Globus pallidus (tissue), 1 donor: ENCODE measurements at places on chromosomes 5 and 9.
A peak's percentile ranks its signal among the peaks of the same experiment; 100 is the strongest.

- DNase-seq, result no peak
Measured at GRCh38 chr9:135993409-135993742, 32.2 kb upstream of the UBAC1 start.

GRCh38 chr9:89863141-89863540, 258.3 kb downstream of the GADD45G start:
- no peak for DNase-seq

DNA sequence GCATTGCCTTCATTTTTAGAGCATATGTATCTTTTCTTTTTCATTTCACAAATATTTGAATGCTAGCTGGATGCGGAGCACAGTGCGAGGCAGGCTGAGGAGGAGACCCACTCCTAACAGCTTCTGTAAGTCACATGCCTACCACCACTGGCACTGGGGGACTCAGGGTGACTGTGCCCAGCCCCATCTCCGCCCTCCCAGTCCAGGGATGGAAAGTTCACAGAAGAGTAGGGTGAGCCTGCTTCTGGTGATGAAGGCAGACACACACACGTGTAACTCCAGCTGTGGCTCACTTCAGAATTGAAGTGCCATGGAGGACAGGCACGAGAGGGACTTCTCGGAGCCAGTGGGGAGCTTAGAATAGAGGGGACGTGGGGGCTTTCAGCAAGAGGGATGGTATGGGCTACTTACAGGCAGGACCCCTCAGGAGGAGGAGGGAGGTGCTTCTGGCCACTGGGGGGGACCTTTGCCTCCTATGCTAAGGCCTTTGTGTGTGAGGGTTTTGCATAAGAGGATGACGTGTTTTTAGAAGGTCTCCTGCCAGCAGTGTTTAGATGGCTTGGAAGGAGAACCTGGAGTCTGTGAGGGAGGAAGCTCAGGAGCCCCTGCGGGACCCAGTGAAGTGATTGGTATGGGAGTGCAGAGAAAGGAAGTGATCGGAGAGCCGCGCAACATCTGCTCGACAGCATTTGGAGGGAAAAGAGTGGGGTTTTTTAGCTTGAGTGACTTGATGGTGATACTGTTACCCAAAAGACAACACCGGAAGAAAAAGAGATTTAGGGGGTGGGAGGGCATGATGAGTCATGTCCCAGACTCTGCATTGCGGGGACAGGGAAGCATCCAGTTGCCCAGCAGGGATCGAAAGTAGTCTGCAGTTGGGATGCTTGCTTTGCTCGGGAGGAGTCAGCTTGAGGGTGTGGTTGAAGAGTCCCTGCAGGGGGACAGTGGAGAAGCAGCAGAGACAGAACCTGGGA, 163.5 kb upstream of the OTULINL start:
- no peak for DNase-seq

GRCh38 chr5:135578685-135579341, at the start of gene CXCL14:
Gene CXCL14 (minus strand): TSS chr5:135578991. CDS start chr5:135578778, 213 bp downstream.
- DNase-seq, result no peak

- DNase-seq, result no peak
Measured at GRCh38 chr9:130166399-130166798, 5.8 kb upstream of the NCS1 start.

DNA sequence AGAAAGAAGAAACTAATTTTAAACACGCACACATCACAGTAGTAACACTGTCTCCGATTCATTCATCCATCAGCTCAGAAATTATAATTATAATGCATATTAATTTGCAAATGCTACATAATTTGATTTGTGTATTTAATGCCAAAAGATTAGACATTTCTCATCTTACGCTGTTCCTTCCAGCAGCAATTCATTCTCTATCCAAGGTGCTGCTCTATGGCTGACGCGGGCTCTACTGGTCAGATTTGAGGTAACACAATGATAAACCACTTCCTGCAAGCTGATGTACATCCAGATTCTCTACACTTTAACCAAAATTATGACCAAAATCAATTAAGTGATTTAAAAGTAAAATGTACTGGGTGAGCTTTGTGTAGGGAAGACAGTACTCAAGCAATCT, 77.9 kb upstream of the ICE1 start:
- no peak for DNase-seq

DNA sequence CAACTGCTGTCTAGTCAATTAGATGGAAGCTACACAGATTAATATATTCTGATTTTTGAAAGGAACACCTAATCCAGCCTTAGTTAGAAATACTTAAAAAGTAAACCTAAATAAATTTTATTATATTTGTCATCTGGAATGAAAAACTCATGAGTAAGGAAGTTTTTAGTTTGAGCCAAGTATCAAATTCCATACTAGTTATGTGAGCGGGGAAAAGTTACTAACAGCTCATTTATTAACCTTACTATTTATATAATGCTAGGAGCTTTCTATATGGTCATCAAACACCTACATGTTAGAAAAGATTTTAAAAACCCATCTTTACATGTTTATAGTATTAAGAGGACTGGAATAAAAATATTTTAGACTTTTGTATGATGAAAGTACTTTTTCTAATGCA, 41.6 kb upstream of the POU5F2 start:
- no peak for DNase-seq

DNA sequence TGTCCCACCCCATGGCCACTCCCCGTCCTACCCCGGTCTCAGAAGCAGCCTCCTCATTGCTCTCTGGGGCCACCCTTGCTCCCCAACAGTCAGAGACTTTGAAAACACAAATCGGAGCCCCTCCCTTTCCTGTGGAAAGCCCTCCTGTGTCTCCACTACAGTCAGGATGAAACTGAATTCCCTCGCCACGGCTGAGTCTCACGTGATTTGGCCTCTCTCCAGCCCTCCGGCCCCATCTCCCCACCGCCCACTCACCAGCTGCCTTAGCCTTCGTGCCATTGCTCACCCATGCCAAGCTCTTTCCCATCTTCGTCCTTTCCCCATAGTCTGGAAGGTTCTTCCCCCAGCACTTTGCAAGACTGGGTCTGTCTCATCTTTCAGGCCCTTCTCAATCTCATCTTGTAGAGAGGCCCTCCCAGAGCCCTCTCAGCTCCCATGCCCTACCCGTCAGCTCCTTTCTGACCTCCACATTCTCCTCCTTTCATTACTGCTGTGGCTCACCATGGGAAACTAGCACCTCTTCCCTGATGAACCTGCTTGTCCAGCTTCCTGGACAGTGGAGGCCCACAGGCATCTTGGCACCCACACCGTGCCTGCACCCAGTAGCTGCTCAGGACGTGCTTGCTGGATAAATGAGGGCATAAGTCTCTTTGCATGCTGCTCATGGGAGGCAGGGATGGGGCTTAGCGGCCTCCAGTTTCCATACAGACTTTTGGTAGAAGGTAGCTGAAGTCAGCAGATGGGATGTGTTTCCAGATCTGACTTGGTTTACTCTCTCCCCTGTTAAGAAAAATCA, 126.4 kb upstream of the COL5A1 start:
- no peak for DNase-seq

DNA sequence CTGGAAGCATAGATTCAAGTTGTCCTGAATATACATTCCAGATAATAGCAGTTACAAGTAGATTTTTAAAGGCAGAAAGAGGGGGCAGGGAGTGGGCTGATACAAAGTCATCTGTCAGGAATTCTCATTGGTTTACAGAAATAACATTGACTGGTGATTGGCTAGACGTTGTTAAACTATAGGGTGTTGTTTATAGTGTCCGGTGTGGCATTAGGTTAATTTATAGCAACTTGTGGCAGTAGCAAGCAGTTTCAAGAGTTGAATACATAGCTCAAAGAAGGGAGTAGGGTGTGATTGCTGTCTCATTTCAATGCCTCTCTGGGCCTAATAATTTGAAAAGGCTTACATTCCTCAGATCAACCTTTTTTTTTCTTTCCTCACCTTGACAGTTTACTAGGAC, 10.7 kb upstream of the POC5 start:
- no peak for DNase-seq

- DNase-seq, result no peak
Measured at GRCh38 chr9:71916834-71917534, 5.5 kb downstream of the C9orf85 start.

GRCh38 chr9:125593581-125594222, 113.3 kb downstream of the MAPKAP1 start:
- DNase-seq, result no peak

- no peak for DNase-seq
Measured at GRCh38 chr5:15702102-15702501, 202.1 kb downstream of the FBXL7 start.

GRCh38 chr9:79633558-79633957, 61.8 kb downstream of the TLE4 start:
- no peak for DNase-seq

- DNase-seq, result no peak
Measured at GRCh38 chr5:36610621-36611020, 4.2 kb downstream of the SLC1A3 start.

DNA sequence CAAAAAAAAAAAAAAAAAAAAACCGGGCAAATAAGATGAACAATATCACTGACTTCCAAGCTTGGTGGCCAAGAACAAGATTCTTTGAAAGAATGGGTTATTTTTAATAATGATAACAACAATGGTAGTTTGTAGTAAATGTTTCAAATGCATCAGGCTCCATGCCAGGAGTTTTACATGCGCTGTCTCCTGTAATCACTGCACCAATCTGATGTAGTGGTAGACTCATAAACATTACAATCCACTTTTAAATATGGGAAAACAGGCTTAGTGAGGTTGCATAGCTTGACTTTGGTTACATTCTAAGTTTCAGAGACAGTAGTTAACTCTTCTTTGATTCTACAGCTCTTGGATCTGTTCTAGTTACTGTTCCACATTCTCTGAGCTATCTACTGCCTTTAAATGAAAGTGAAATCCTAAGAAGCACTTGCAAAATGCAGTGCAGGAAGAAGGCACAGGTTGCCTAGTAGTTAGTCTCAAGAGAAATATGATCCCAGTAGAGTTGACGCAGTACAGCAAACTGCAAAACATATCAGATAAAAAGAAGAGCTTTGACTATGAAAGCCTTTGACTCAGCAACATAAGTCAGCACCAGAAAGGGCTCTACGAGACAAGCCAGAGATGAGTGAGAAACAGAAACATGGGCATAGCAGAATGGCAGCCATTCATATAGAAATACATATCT, 62.1 kb downstream of the PDE4D start:
- DNase-seq, result no peak

DNA sequence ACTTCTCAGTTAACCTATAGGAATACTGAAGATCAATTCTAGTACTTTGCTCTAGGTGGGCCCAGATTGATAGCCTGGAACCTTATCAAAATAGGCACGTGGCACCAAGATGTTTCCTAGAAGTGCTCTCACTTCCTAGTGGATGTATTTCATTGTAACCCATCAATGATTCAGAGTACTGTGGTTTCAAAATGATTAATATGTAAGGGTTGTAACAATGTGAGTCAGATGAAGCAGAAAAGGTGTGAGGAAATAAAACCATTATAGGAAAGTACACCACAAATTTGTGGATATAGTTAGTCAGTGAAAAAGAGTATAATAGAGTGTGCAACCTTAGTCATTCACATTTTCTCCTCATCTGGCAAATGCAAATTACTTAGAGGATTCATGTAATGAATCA, 177.3 kb upstream of the FST start:
- no peak for DNase-seq

GRCh38 chr5:41790038-41790776, 80.0 kb downstream of the OXCT1 start:
- DNase-seq, result no peak

DNA sequence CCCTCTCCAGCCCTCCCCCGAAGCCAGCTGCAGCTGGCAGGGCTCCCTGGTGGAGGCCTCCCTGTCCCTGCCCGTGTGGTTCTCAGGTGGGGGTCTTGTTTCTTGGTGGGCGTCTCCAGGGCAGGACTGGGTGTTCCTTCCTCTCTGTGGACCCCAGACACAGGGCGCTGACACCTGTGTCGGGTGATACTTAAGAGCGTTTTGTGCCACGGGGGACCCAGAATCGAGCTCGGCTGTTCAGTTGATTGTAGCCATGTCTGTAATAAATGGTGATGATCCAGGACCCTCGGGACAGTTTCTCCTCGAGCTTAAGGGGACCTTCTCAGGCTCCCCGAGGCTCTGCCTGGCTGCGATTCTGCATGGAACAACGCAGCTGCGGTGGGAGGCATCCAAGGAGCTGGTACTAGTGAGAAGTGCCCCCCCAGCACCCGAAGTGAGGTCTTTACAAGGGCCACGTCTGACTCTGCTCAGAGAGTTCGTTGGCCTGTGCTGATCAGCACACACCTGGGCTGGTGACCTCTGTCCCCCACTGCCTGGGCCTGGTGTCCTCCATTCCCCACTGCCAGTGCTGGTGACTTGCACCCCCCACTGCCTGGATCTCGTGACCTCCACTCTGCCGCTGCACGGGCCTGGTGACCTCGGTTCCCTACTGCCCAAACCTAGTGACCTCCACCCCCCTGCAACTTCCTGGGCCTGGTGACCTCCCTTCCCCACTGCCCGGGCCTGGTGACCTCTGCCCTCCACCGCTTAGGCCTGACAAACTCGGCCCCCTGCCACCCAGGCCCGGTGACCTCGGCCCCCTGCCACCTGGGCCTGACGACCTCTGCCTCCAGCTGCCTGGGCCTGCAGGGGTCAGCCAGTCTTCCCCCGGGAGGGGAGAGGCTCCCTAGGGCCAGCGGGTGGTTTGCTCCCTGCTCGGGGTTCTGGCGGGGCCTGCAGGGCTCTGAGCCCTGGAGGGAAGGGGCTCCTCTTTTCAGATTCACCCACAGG, 36.0 kb downstream of the NDUFS6 start:
- DNase-seq, result no peak

- DNase-seq, result no peak
Measured at GRCh38 chr5:131280417-131280816, 16.6 kb downstream of the CDC42SE2 start.

- DNase-seq, result no peak
Measured at GRCh38 chr9:107190061-107190935, 92.8 kb upstream of the RAD23B start.

DNA sequence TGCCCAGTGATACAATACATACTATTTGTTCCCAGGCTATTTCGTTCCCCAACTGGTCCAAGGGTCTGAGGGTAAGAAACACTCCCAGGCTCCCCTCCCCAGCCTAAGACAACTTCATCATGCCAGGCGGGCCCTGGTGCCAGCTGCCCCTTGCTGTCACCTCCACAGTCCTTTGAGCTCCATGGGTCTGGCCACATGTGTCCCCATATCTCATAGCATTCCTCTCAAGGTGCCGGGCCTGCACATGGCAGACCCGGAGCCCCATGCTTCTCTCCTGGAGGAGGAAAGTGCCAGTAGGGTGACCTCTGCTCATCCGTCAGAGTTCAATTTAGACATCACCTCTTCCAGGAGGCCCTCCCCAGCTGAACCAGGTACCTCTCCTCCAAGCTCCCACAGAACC, 120.5 kb downstream of the C5orf15 start:
- no peak for DNase-seq

GRCh38 chr5:129460936-129461710, 1.0 kb downstream of the ADAMTS19 start:
- DNase-seq, result peak; percentile 18

- DNase-seq, result no peak
Measured at GRCh38 chr5:31645420-31646081, 6.6 kb downstream of the PDZD2 start.

- DNase-seq, result no peak
Measured at GRCh38 chr9:69444791-69445190, 119.8 kb downstream of the ENTREP1 start.

- DNase-seq, result no peak
Measured at GRCh38 chr5:113264046-113264445, 170.7 kb downstream of the TSSK1B start.
